ENCODE measurements at places on chromosomes 2 and 18. TPM values are rescaled to one million over a fixed set of nuclear protein-coding genes. Genes with fewer than 3 reads are reported as not detected.

DNA sequence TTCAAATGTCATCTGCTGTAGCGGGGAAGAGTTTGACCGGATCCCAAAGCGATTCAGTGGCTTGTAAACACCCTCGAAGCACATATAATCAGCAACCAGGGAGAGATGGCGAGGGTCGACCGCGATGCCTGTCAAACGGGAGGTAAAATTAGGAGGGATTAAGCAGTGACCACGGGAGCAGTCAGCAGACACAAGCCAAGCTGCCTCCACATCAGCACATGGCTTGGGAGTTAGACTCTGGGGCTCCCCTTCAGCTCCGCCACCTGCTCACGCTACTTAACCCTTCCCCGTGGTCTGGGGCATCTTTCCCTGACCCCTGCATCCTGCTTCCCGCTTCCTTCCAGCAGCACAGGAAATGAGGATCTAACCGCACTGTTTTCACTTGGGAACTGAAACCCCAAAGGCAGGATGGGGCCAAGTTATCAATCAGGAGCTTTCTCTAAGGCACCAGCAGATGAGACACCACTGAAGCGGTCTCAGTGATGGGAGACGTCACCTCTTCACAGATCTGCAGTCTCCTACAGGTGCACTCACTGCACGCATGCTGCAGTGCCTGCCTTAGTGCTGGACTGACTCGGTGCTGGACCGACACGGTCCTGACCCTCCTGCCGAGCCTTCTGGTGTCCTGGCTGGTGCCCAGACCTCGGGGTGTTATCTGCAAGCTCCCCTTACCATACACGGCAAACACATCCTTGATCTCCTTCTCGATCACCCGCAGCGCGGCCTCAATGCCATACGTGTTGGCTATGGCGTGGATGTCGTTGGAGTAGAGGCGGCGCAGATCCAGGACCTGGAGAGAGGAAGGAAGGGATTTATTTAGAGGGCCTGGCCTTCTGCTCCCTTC lies 77.5 kb downstream of the POLR1A start:
- peak overlapping the region; percentile 59 for H3K4me3 ChIP-seq
- H3K4me1 ChIP-seq, result peaks cover 16% of the 10 kb centered on the region
- H3K27ac ChIP-seq, result peak overlapping the region; percentile 64
- H3K36me3 ChIP-seq, result peaks cover 59% of the 10 kb centered on the region
- H3K27me3 ChIP-seq, result peaks cover 2% of the 10 kb centered on the region

- H3K4me3 ChIP-seq, result no peak overlapping the region
- no peaks in the 10 kb centered on the region for H3K27me3 ChIP-seq
Measured at GRCh38 chr18:73101977-73102376, 234.2 kb upstream of the NETO1 start.

GRCh38 chr18:55762424-55762823 lies 174.4 kb upstream of the TCF4 start:
- no peak overlapping the region for H3K4me3 ChIP-seq
- no peaks in the 10 kb centered on the region for H3K27me3 ChIP-seq
- DNase-seq, result no peak
- H3K4me1 ChIP-seq, result peaks cover 10% of the 10 kb centered on the region
- H3K36me3 ChIP-seq, result no peaks in the 10 kb centered on the region

DNA sequence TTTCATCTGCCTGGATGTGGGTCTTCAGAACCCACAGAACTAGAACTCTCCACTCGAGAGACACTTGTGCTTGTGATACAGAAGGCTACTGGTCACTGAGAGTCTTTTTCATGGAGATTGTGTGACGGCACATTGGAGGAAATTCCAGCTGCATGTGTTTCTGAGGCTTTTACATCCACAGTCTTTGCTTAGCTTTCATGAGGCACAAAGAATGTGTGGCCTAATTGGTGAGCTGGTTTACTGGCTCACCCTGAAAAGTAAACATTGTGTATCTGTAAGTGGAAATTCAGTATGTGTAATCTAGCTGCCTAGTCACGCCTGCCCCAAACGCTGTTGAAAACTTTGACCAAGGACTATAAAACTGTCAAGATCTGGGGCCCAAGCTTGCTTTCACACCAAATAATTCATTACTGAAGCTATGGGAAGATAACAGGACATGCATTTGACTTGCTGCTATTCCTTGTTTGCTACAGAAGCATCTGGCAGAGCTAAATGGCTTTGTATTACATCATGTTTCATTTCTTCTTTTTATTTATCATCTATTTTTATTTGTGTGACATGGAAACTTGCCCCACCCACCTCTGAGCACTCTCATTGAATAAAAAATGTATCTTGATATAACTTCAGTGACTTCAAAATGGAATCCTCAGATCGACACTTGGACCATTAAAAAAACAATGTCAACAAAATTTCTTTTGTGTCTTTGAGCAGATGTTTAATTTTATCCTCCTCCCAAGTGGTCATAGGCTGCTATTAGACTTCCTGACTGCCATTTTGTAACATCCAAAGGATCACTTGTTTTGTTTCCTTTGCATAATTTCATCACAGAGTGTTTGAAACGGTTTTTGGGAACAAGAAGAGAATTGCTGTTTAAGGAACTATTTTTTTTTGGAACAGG lies 80.2 kb downstream of the EFEMP1 start:
- H3K4me3 ChIP-seq, result no peak overlapping the region
- no peak overlapping the region for H3K27ac ChIP-seq
- no peaks in the 10 kb centered on the region for H3K4me1 ChIP-seq
- no peaks in the 10 kb centered on the region for H3K36me3 ChIP-seq

- no peak for DNase-seq
- no peaks in the 10 kb centered on the region for H3K4me1 ChIP-seq
Measured at GRCh38 chr2:148594216-148594615, 50.3 kb upstream of the EPC2 start.

GRCh38 chr2:110876167-110876999 lies 144.0 kb downstream of the ACOXL start:
- no peaks in the 10 kb centered on the region for H3K27me3 ChIP-seq
- H3K4me1 ChIP-seq, result peaks cover 9% of the 10 kb centered on the region
- H3K36me3 ChIP-seq, result peaks cover 4% of the 10 kb centered on the region
- no peak for DNase-seq

DNA sequence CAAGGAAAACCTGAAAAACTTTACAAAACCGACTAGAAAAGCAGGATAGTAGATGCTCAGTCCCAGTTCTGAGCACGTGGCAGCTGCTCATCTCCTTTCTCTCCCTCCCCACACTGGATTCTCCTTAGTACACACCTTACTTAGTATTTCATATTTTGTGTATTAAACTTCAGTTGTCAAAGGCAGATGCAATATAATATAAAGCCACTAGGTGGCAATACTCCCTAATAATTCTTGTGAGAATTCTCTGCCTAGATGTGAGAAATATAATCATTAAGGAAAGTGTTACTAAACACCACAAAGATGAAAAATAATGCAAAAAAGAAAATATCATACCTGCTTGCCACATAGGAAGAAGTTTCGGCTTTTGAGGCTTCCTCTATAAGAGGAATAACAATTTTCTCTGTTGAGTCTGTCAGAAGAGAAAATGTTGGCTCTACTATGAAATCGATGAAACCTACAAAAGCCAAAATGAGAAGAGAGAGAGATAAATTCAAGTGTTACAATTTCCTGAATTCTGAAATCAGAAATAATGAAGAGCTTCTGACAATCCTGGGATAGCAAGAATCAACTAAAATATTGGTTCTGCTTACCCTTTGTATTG lies 200.6 kb downstream of the PPP1R1C start:
- DNase-seq, result peak; percentile 10
- H3K36me3 ChIP-seq, result peaks cover 6% of the 10 kb centered on the region
- H3K4me3 ChIP-seq, result no peak overlapping the region
- no peak overlapping the region for H3K27ac ChIP-seq
- no peaks in the 10 kb centered on the region for H3K4me1 ChIP-seq
- peaks cover 3% of the 10 kb centered on the region for H3K27me3 ChIP-seq

DNA sequence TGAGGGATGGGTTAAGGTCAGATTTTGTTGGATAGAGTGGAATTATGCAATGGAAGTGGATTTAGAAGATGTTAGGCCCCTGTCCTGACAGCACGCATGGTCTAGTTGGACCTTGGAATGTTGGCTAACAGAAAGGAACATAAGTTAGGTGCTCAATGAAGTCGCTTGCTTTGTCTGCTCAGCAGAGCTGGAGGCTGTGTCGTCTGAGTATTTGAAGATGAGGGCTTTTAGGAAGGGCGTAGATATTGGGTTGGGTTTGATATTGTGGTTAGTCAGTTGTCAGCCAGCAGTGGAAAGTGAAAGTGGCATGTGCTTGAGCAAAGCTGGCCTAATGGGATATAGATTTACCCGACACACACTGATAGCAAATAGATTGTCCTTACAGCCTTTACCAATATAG lies 239.3 kb downstream of the PRKCE start:
- peaks cover 12% of the 10 kb centered on the region for H3K4me1 ChIP-seq
- DNase-seq, result no peak
- peaks cover 10% of the 10 kb centered on the region for H3K27me3 ChIP-seq
- H3K36me3 ChIP-seq, result peaks cover 3% of the 10 kb centered on the region
- no peak overlapping the region for H3K4me3 ChIP-seq

DNA sequence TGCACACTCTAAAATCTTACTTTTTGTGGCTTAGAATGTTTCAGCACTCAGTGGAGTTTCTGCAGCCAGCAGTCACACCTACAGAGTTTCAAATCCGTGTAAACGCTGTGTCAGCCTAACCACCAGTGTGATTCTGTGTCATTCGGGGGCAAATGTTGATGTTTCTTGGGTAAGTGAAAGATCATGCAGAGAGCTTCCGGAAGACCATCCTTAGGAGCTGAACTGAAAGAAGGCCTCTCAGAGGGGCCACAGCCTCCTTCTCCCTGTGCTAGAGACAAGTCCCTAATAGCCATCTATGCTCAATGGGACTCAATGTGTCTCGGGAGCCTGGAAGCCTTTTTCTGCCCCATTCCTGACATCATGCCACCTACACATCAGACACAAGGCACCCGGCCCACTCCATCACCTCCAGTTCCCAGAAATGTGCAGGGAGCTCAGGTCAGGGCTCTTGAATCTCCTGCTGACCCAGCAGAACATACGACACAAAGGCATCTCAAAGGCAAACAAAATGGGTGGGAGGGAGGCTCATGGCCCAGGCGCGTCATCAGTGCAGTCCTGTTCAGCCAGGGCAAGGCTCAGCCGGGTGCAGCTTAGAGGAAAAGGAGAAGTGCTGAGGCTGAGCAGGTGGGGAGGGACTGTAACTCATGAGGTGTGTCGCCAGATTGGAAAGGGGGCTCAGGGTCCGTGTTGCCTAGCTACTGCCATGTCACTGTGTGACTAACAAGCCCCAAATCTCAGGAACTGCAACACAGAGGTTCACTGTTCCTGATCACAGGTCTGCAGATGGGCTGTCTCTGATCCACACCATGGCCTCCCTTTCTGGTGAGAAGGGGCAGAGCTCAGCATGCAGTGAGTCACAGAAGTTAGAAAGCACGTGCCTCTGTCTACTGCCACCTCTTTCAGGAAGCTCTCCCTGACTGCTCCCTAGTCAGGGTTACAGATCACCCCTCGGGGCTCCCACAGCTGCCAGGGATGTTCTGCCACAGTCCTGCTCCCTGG lies 82.0 kb downstream of the SMAD7 start:
- H3K36me3 ChIP-seq, result no peaks in the 10 kb centered on the region
- H3K27me3 ChIP-seq, result peaks cover 6% of the 10 kb centered on the region
- H3K4me1 ChIP-seq, result peaks cover 9% of the 10 kb centered on the region
- H3K4me3 ChIP-seq, result no peak overlapping the region

DNA sequence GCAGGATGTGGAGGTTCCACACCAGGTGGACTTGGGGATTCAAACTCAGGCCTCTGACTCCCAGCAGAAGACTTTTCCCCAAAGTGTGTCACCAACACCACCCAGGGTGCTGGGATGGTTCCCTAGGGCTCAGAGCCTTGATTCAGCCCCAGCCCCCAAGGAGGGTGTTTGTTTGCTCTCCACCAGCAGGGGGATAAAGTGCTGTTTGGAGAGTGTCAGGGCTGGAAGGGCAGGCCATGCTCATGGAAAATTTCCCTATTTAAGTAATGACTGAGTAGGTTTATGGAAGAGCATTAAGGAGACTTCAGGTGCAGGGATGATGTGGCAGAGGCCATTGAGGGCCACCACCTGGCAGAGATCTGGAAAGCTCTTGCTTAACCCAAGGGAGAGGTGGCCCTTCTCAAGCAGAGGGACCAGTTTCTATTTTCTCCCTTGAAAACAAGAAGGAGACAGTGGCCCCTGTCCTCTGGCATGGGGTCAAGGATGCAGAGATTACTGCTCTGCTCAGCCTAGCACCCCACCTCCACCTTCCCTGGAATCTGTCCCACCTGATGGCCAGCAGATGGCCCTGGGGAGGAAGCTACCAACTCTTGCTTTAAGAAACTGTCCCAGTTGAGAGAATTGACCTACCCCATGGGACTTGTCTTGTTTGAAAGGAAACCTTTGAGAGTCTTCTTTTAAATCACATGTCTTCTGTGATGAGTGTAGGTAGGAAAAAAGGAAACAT lies 122.1 kb downstream of the ACOXL start:
- no peak overlapping the region for H3K4me3 ChIP-seq
- no peak overlapping the region for H3K27ac ChIP-seq
- H3K27me3 ChIP-seq, result no peaks in the 10 kb centered on the region
- peaks cover 17% of the 10 kb centered on the region for H3K4me1 ChIP-seq
- DNase-seq, result no peak
- no peaks in the 10 kb centered on the region for H3K36me3 ChIP-seq

DNA sequence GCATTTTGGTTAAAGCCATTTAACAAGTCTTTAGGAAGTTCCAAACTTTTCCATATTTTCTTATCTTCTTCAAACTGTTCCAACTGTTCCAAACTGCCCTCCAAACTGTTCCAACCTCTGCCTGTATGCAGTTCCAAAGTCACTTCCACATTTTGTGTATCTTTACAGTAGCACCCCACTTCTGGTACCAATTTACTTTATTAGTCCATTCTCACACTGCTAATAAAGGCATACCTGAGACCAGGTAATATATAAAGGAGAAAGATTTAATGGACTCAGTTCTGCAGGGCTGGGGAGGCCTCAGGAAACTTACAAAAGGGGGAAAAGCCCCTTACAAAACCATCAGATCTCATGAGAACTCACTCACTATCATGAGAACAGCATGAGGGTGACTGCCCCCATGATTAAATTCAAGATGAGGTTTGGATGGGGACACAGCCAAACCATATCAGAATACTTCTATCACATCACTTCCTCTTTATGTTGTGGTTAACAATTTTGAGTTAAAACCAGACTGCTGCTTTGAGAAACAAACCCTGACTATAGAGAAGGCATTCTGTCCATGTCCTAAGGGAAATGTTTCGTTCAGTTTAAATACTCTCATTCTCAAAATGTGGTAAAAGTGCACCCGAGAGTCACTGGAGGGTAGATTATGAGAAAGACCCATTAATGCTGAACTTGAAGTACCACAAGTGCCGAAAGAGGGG lies 11.0 kb downstream of the IL18R1 start:
- H3K4me1 ChIP-seq, result no peaks in the 10 kb centered on the region
- no peak for DNase-seq
- H3K27ac ChIP-seq, result no peak overlapping the region
- H3K4me3 ChIP-seq, result no peak overlapping the region
- H3K36me3 ChIP-seq, result peaks cover 17% of the 10 kb centered on the region
- peaks cover 1% of the 10 kb centered on the region for H3K27me3 ChIP-seq

Gene DLX1
- total RNA-seq, result 0.87 TPM

Gene NRP2
- 258 TPM for total RNA-seq

Gene IL37
- not detected for total RNA-seq

Gene HRH4
- total RNA-seq, result not detected

Gene LYPD6B
- 4.8 TPM for total RNA-seq

Gene MC5R
- 0.56 TPM for total RNA-seq

Gene MBD5
- 59.3 TPM for total RNA-seq

Gene IL36A
- not detected for total RNA-seq
